ENCODE measurements at places on chromosomes 13 and 19.

DNA sequence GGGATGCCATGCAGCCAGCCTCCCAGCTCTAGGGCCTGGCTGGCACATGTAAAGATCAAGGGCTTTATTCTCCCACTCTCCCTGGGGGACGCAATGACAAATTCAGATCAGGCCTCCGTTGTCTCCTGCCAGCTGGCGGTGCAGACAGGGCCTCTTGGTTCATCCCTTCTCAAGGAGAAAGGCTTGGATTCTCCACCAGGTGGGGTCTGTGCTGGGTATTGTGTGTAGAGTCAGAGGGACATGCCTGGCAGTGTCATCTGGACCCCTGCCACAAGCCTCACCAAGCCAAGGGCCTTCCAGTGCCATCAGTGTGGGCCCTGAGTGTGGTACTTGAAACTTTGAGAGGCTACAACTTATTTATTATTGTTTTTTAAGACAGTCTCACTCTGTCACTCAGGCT, 8.4 kb upstream of the PTPRS start:
- no peak for DNase-seq

GRCh38 chr19:1101337-1101698, 2.5 kb upstream of the GPX4 start:
- DNase-seq = no peak

- DNase-seq = no peak
Observed at GRCh38 chr19:53909471-53910169, 542 bp downstream of the CACNG7 start.

DNA sequence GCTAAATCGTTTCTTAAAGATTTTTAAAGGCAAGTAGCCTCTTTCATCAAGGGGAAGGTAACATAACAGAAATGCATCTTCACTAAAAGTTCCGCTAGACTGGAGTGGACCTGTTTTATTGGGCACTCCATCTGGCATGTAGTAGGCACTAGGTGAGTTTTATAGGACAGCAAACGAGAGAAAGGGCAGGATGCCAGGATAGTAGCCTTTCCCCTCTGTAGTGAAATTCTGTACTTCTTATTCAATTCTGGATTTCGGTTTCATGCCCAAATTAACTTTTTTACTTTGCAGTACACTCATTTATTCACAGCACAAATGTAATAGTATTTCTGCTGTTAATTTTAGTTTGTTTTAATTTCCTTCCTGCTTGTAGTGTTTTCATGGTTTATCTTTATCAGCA, 45.2 kb downstream of the GPR180 start:
- no peak for DNase-seq

GRCh38 chr19:46660008-46660517, 919 bp downstream of the DACT3 start:
- peak; percentile 18 for DNase-seq

GRCh38 chr19:18699403-18700054, 16.0 kb downstream of the CRTC1 start:
- DNase-seq = no peak

GRCh38 chr13:29908416-29909080, 58.1 kb upstream of the UBL3 start:
- no peak for DNase-seq

- peak; percentile 97 for DNase-seq
Observed at GRCh38 chr19:18029617-18030338, 21.8 kb downstream of the ARRDC2 start.

GRCh38 chr19:29086646-29087045, 126.3 kb downstream of the UQCRFS1 start:
- DNase-seq = no peak

DNA sequence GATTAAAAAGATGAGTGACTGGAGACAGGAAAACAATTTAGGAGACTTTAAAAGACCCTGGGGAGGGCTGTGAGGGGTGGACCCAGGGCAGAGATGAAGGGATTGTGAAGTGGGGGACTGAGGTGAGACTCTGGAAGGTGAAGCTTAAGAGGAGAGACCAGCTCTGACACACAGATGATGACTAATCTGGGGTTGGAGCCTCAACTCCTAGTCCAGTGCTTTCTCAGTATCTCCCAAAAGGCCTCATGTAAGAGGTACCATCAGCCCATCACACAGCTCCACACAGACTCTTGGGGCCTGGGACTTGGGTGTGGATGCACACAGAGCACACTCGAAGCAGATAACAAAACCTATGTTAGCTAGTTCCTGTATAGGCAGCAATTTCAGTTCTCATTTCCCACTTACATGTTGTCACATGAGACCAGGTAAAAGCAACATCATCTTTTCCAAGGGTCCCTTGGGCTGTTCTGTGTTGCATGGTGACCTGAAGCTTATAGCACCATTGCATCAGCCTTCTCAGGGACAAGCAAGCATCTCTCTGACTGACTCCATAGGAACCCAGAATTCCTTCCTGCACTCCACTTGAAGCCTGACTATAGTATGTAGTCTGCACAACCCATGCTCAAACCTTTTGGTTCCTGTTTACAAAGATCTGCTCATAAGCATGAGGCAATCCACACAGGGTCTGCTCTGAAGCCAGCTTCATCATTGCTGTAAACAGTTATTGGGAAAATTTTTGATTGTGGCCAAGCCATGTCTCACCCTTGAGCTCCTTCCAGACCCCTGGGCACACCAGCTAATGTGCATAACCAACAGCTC, 88.6 kb upstream of the MYCBP2 start:
- no peak for DNase-seq

- no peak for DNase-seq
Observed at GRCh38 chr13:30172593-30173302, 134.6 kb downstream of the KATNAL1 start.

DNA sequence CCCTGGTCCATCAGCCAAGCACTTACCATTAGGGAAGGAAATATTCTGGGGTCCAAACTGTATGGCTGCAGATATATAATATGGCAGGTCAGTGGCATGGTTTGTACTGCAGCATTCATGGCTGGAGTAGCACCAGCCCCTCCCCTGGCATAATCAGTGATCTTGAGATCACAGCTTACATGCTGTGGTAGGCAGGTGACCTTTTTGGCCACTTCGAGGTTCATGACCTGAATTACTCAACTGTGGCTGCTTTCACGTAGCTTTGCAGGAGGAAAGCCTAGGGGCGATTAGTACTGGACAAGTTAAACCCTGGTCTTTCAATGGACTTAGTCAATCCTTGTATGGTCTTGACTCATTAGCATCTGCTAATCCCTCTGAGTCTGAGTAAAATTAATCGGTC, 169.8 kb downstream of the SPRY2 start:
- DNase-seq = no peak

DNA sequence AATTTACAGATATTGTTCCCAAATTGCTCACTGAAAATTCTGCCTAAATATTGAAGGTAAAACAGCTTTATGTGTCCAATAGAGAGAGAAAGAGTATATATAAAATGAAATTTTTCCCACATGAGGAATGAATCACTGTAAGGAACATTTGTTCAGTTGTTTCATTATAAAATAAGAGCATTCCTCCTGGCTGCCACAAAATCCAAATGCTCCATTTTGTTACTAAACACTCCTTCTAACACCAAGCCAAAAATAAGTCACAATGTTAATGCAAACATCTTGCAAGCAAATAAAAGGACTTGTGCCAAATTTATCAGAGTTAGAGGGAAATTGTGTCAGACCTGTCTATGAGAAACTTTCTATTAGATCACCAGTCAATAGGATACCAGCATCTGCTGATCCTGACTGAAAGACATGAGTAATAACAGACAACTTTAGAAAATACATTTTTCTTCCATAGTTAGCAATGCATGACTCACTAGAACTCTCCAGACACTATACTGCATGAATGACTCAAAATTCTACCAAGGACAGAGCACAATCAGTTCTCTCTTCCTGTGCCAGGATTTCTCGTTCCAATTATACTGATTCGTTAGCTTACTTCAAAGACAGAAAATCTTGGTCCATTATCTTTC, 83.5 kb upstream of the FNDC3A start:
- DNase-seq = no peak

DNA sequence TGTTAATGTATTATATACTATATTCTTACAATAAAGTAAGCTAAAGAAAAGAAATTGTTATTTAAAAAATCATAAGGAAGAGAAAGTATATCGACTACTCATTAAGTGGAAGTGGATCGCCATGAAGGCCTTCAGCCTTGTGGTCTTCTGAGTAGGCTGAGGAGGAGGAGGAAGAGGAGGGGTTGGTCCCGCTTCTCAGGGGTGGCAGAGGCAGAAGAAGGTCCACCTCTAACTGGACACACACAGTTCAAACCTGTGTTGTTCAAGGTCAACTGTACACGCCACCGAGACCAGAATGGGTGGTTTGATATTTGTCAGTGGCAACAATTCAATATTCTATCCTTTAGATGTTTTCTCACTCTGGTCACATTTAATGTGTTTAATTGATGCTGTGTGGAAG, 67.2 kb downstream of the ALOX5AP start:
- no peak for DNase-seq

- no peak for DNase-seq
Observed at GRCh38 chr19:47228937-47229675, 1.9 kb downstream of the BBC3 start.

DNA sequence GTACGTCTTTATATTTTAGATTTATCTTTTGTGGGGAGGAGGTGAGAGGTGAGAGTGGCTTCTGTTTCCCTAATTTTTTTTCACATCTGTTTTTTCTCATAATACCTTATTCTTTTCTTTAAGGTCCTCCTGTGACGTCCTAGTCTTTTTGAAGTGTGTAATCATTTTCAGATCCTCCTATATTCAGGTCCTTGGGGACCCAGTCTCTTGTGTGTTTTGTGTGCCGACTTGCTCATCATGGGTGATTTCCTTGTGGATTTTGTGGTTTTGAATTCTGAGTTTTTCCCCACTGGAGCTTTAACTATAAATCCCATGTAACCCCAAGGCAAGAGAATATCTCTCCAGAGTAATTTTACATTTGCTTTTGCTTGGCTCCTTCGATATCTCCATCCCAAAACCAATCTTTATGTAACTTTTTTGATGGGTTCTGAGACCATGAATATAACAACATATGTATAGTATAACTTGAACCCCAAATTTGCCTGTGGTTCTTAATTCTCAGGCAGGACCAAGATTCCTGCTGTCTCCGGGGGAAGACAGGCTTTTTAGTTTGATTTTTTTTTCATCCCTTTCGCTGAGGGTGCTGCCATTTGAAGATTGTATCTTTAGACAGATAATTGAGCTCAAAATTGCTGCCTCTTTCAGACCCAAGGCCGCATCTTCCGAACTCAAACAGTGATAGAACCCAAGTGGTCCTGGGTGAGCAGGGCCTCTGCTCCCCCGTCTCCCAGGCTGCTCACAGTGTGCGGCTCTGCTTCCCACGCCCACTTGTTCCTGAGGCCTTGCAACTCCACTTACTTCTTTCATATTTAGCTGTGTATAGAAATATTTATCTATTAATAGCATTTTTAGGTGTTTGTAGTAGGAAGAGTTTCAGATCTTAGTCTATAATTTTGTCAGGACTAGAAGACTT, 59.1 kb upstream of the GPR183 start:
- DNase-seq = no peak

- no peak for DNase-seq
Observed at GRCh38 chr13:33349288-33349985, 63.9 kb upstream of the STARD13 start.

GRCh38 chr19:58385891-58386575, 1.0 kb upstream of the RPS5 start:
- no peak for DNase-seq
